Panc1 (cell line): ENCODE measurements at places on chromosomes 6 and 20. TPM values are rescaled to one million over a fixed set of nuclear protein-coding genes. Genes with fewer than 3 reads are reported as not detected.

Gene GPLD1
- 0.98 TPM for total RNA-seq

DNA sequence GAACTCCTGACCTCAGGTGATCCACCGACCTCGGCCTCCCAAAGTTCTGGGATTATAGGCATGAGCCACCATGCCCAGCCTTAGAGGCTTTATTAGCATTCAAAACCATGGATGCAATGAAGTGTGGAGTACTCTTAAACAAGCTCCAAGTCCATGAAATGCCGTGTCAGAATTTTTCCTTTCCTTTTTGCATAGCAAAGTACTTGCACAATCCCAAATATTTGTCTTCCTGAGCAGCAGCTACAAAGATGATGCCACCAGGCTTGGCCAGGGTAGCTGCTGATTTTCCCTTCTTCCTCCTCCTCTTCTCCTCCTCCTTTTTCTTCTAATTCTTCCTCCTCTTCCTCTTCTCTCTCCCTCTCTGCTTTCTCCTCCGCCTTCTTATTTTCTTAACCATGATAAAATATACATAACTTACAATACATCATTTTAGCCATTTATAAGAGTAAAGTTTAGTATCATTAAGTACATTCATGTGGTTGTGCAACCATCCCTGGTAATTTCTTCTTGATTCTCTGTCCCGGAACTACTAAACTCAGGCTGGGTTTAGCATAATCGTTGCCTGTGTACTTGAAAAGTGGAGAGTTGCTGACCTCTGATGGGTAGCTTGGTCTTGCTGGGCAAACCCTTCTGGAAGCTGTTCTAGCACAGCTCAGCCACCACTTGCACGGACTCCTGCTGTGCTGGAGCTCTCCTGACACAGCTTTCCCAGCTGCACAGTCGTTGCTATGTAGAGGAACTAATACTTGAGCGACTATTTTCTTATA, 20.3 kb downstream of the MUCL3 start:
- DNase-seq, result no peak

Gene DTNBP1
- total RNA-seq, result 29.3 TPM

Gene CTAGE9
- 0.15 TPM for total RNA-seq
